Heart right ventricle (tissue), 16 donors: ENCODE measurements at places on chromosomes 7 and 10. TPM values are rescaled to one million over a fixed set of nuclear protein-coding genes. Genes with fewer than 3 reads are reported as not detected.

The TCERG1L gene
- total RNA-seq: not detected

The OR9A2 gene
- total RNA-seq: not detected

The HOXA3 gene
- 0.22 TPM for total RNA-seq

The FEZF1 gene
- total RNA-seq: not detected

The SLC26A4 gene
- total RNA-seq: 0.65 TPM

The C10orf143 gene
- 2.1 TPM for total RNA-seq

The SAMD9 gene
- total RNA-seq: 3.6 TPM

The COBL gene
- total RNA-seq: 89.8 TPM

The TBXAS1 gene
- 1.7 TPM for total RNA-seq

The CYP3A5 gene
- not detected for total RNA-seq

The OGA gene
- 72.9 TPM for total RNA-seq

The CALCR gene
- 0.12 TPM for total RNA-seq

The PBLD gene
- 7.4 TPM for total RNA-seq

The SPDYE11 gene
- total RNA-seq: not detected

The HTRA1 gene
- 87.1 TPM for total RNA-seq

The PRXL2A gene
- total RNA-seq: 69.2 TPM

The NYAP1 gene
- 0.57 TPM for total RNA-seq

The KLLN gene
- total RNA-seq: 0.38 TPM

The CRYGN gene
- total RNA-seq: not detected

The DOCK4 gene
- 13.0 TPM for total RNA-seq
